ENCODE measurements at places on chromosomes 16 and 17.

DNA sequence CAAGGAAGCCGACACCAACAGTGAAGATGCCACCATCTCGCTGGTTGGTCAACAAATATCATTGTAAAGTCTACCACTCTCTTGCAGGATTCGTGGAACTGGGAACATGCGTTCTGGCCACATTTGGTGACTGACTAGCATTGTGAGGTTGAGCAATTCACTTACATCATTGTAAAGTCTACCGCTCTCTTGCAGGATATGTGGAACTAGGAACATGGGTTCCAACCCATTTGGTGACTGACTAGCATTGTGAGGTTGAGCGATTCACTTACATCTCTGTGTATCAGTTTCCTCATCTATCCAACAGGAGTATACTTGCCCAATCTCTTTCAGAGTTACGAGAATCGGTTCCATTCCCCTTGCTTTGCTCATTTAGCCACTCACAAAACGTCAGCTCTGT is 42.6 kb upstream of the RPH3AL start:
- DNase-seq: no peak

DNA sequence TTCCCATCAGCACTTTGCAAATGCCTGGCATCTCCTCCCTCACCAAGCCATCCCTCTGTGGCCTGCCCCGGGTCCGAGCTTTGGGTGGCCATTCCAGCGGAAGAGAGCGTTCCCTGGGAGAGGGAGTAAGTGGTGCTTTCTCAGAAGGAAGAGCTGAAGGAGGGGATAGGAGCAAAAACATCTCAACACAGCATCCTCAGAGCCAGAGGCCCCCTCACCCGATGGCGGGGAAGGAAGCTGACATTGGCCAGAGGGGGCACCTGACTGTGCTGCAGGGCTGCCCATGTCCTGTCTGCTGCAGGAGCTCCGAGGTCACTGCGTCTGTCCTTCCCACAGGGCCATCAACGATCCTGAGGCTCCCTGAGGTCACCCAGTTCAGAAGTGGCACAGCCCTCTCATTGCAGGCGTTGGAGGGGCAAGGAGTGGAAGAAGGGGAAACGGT is 427 bp upstream of the TLCD3B start:
- no peak for DNase-seq

DNA sequence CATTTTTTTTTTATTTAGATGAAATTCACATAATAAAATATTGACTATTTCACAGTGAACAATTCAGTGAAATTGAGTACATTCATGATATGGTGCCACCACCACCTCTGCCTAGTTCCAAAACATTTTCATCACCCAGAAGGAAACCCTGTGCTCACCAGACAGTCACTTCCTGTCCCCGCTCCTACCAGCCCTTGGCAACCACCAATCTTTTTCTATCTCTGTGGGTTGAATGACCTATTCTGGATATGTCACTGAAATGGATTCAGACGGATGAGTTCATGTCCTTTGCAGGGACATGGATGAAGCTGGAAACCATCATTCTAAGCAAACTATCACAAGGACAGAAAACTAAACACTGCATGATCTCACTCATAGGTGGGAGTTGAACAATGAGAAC is 40.5 kb downstream of the ATP2C2 start:
- no peak for DNase-seq

GRCh38 chr17:78781104-78781892 is 775 bp downstream of the CYTH1 start:
- DNase-seq: no peak

GRCh38 chr17:29331708-29332085 is 37.7 kb upstream of the NUFIP2 start:
- DNase-seq: no peak

- no peak for DNase-seq
These were observed 7.7 kb downstream of the JPT1 start for GRCh38 chr17:75146592-75146991.

- DNase-seq: no peak
These were observed 22.5 kb upstream of the CHMP6 start for GRCh38 chr17:80969030-80969673.

DNA sequence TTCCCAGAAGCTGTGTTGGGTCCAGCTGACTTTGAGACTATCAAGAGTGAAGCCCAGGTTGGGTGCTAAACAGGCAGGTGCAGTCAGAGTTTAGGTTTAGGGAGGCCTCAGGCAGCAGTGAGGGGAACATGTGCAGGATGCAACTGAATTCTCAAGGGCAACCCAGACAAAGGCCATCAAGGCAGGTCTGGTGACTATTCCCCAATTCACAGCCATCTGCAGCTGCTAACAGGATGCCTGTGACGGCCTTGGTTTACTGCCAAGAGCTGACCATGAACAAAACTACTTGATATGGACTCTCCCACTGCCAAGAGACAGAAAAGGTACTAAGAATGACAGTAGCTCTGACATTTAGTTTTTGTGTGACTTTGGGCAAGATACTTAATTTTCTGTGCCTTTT is 45.2 kb upstream of the BCAR1 start:
- no peak for DNase-seq

DNA sequence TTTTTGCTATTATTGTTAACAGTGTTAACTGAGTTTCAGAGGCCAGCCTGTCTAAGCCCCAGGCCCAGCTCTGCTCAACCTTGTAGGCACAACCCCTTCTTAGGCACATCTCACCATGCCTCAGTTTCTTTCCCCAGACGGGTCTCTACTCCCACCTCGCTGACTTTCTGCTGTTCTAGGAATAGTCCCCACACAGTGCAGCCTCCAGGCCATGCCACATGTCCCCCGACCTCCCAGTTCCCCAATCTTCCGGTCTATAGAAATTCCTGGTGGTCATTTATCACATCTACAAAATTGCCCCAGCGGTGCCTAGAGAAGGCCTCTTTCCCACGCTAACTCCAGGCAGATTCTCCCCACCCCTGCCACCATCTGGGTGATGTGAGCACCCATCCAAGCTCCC is 34.8 kb downstream of the ADGRG5 start:
- DNase-seq: peak; percentile 56

GRCh38 chr17:77485089-77485833 is 344.5 kb downstream of the SEC14L1 start:
- no peak for DNase-seq

DNA sequence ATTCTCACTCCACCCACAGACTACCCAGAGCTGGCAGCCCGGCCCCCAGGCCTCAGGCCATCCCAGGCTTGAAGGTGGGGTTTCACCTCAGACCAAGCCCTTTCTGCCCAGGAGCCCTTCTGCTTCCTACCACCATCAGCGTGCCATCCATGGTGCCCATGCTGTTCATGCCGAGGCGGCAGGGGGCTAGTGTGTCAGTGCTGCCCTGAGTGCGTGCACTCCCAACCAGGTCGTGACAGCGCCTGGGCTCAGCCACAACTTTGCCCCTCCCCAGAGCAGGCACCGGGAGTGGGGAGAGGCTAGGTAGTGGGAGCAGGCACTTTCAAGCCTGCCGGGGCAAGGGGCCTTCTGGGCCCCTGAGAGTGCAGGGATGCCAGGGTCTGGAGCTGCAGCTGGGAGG is 8.5 kb downstream of the B3GNT9 start:
- DNase-seq: no peak

GRCh38 chr17:63262751-63263476 is 183.2 kb downstream of the CYB561 start:
- no peak for DNase-seq

- no peak for DNase-seq
These were observed 39.7 kb downstream of the MRTFB start for GRCh38 chr16:14110728-14111251.
